ENCODE measurements at places on chromosomes 7 and 10.

- DNase-seq, result peak; percentile 42
Measured at GRCh38 chr7:101216860-101217387, 457 bp downstream of the PLOD3 start.

GRCh38 chr10:76347832-76348231 is 916.4 kb downstream of the LRMDA start:
- no peak for DNase-seq

- DNase-seq, result no peak
Measured at GRCh38 chr10:76882245-76882644, 755.4 kb downstream of the KCNMA1 start.

DNA sequence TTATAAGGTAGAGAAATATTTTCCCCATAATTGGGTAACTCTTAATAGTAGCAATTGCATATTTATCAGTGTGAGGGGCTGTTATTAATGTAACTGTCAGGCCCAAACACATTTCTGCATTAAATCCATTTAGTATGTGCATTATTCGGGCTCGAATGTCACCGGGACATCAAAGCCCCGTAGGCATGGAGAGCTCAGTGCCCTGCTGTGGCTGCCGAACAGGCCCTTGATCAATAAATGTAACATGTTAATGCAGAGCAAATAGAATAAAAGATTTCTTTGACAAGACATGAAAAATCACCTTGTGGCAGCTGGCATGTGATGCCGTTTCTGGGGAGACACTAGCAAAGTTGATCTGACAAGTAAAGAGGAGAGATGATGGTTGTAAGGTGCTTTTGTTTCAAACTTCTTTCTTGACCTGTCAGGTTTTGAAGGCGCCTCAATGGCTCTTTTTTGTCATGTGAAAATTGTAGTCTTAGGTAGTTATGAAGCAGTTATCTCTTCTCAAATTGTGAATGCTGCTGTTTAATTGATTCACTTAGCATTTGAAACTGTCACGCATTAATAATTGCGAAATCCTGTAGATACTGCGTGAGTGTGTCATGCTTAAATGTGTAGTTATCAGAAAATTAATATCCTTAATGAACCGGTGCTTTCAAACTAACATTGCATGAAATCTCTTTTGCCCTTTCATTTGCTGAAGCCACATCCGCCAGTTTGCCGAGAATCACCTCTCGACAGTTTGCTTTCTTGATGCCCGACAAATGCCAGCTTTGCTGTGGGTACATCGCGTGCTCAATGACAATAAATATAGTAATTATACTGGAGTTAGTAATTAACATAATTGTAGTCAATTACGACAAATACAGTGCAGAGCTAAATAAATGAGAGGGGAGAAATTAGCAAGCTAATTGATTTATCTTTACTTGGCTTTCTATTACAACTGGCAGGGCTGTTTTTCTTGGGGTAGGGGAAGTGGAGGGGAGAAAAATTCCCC is 19.5 kb downstream of the LRMDA start:
- DNase-seq, result no peak

DNA sequence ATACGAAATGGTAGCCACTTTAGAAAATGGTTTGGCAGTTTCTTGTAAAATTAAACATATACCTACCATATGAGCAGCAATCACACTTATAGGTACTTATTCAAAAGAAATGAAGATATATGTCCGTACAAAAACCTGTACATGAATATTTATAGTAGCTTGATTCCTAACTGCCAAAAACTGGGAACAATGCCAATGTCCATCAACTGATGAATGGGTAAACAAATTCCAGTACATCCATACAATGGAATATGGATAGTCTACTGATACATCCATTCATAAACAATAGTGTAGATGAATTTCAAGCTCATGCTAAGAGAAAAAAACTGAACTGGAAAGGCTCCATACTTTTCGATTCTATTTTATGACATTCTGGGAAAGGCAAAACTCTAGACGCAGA is 68.5 kb downstream of the AGK start:
- no peak for DNase-seq

DNA sequence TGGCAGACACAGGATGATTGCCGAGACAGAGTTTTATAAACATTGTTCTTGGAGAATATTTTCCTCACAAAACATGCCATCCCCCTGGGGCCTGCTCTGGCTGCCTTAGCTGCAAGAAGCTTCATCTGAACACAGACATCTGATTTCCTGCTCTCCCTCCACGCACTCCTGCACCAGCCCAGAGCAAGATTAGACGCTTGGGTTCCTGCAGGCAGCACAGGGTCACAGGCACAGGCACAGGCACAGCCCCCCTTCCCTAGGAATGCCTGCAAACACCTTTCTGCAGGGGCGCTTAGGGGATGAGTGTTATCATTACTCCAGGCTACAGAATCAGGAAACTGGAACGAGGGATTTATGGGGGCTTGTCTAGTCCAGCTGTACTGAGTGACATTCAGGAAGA is 450.3 kb downstream of the GRID1 start:
- DNase-seq, result no peak

DNA sequence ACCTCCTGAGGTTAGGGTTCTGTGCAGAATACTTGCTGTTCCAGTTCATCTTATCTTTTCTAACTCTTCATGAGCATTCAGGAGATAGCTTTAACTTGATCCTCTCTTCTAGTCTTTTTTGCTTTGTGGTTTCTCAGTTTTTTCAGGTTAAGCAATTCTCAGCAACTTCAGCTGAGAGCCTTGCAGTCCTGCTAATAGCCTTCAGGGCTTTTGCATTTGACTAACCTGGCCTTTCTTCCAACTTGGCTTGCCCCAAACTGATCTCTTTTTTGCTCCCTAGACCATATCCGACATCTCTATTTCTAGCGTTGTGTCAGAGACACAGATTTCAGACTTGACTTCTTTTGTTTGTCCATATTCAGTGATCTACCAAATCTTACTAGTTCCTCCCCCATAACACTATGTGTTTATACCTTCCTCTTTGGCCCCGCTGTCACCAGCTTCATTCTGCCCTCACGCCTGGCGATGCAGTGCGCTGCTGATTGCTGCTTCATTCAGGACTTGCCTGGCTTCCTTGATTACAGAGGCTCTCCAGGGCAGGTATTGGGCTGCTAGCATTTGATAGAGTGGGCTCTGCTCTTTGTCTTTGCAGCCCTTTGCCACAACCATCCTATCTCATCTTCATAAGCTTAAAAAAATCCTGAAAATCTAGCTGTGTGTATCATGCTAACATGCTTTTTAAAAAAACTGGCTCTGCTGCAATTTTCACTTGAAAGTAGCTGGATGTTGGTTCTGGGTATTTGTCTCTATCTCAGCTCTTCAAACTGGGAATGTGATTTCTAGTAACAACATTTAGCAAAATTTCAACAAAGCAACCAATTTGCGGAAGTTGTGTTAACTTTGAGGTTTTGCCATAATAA is 9.6 kb downstream of the CUL1 start:
- peak; percentile 74 for DNase-seq

- no peak for DNase-seq
Measured at GRCh38 chr10:60870416-60870728, 73.6 kb downstream of the RHOBTB1 start.

- no peak for DNase-seq
Measured at GRCh38 chr10:126972635-126973414, 67.6 kb downstream of the DOCK1 start.

DNA sequence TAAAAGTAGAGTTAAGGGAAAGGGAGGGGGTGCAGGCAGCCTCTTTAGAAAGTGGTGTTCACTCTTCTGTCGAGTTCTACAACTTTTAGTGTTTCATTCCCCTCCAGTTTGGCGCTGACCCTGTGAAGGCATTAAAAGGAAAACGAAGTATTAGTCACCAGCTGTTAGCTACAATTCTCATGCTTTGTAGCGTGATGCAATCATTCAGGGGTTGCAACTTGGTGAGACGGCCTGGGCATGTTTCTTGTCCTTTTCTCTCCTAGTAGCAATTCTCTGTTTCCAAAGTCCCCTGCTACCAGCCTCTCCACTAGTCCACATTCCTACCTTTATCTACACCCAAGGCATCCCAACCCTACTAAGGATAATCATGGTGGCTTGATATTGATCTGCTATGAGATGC is 33.7 kb upstream of the DGKI start:
- DNase-seq, result no peak

GRCh38 chr7:46076527-46076926 is 155.5 kb upstream of the IGFBP3 start:
- no peak for DNase-seq

- no peak for DNase-seq
Measured at GRCh38 chr7:25031007-25031406, 51.0 kb upstream of the OSBPL3 start.

- DNase-seq, result peak; percentile 86
Measured at GRCh38 chr7:158829021-158829341, 328 bp downstream of the ESYT2 start.

GRCh38 chr7:44393238-44394111 is 68.1 kb upstream of the CAMK2B start:
- peak; percentile 27 for DNase-seq

Measured in erythroblast (primary cell).